Right atrium auricular region (tissue), 2 donors: ENCODE measurements at places on chromosomes 12 and 14.

DNA sequence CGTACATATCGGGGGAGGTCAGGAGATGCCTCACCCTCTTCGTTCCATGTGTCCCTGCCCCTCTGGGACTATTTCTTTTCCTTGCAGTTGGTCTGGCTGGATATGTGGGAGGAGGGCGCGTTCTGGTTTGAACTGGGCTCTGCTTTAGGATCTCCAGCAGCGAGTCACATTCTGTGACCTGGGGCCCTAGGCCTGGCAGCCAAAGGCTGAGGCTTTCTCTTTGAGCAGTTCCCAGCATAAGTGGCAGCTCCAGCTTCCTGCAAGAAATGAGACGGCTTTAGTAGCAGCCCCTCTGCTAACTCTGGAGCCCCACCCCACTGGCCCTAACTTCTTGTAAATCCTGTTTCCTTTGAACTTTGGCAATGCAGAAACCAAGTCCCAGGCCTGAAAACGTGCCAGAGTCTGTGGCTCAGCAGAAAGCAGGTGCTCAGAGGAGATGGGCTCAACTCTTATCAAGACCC lies 274.8 kb downstream of the DPF3 start:
- no peak for DNase-seq

GRCh38 chr14:103023881-103024473 lies 33.4 kb downstream of the CDC42BPB start:
- DNase-seq = no peak

DNA sequence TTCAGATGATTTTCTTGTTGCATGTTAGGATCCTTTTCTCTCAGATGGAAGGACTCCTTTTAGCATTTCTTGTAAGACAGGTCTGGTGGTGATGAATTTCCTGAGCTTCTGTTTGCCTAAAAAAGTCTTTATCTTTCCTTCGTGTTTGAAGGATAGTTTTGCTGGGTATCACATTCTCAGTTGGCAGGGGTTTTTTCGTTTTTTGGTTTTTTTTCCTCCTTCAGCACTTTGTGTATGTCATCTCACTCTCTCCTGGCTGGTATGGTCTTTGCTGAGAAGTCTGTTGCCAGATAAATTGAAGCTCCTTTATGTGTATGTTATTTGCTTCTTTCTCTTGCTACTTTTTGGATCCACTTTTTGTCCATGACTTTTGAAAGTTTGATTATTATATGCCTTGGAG lies 15.6 kb upstream of the TXNRD1 start:
- DNase-seq = no peak

GRCh38 chr14:68497011-68497410 lies 295.9 kb downstream of the ZFP36L1 start:
- DNase-seq = no peak

- no peak for DNase-seq
These were observed 14.1 kb downstream of the GABARAPL1 start for GRCh38 chr12:10226731-10227130.

- peak; percentile 30 for DNase-seq
These were observed 209.5 kb upstream of the DIO3 start for GRCh38 chr14:101351769-101352168.

GRCh38 chr14:75175677-75176141 lies 703 bp downstream of the TMED10 start:
- no peak for DNase-seq

DNA sequence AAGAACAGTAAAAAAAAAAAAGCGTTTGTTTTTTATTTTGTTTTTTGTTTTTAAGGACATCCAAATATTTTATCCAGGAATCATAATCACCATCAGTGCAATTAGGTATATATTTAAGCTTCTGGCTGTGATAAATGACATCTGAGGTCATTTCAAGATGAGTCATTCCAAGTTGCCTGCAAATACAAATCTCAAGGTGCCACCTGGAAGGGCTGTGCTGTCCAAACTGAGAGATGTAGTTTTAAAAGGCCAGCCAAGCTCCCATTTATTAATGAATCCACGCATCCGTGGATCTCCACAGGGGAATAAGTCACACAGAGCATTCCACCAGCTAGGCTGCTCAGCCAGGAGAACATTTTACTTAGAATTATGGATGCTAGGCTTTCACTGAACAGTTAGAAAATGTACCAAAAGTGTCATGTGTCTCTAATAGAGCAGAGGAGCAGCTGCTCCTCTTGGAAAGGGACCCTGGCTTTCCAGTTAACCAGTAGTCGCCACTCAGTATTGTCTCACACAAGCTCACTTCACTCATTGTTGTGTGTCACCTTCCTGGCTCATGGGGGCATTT lies 1151.4 kb upstream of the TMEM132C start:
- DNase-seq = no peak

DNA sequence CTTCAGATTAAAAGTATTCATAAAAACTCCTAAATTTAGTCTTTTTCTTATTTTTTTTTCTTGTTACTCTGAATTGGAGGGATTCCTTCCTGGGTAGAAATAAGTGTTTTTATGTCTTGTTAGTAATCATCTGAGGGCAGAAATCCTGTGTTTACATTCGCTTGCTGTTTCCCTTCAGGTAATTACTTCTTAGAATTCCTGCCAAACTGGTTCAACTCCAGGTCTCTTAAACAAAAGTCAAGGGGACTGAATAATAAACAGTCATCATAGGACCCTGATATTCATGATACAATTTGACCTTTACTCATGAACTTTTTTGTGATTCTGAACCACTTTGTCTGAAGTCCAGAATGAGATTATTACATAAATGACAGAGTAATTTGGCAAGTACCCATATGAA lies 843.9 kb downstream of the FLRT2 start:
- no peak for DNase-seq

DNA sequence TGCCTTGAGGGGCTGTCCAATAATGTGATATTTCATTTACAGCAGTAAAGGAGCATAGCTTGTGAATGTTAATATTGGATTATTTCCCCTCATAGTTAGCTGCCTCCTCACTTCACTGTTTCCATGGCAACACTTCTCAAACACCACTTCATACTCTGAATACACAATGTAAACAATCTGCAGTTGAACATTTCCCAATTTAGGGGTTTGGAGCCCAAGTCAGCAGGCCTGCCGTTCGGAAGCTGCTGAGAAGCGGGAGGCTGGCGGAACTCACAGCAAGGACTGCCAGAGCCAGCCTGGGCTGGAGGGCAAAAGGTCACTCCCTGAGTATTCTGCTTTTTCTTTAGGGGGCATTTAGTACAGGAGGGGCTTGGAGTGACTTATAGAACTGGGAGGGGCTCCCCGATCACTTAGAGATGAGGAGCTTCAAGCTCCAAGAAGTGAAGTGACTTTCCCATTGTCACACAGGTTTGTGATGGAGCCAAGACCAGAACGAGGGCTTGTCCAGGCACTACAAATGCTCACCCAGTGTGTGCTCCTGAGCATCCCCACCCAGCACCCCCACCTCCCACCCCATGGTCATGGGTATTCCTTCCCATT lies 12.1 kb upstream of the SLC24A4 start:
- DNase-seq = no peak

GRCh38 chr12:102462386-102462785 lies 18.0 kb downstream of the IGF1 start:
- no peak for DNase-seq

DNA sequence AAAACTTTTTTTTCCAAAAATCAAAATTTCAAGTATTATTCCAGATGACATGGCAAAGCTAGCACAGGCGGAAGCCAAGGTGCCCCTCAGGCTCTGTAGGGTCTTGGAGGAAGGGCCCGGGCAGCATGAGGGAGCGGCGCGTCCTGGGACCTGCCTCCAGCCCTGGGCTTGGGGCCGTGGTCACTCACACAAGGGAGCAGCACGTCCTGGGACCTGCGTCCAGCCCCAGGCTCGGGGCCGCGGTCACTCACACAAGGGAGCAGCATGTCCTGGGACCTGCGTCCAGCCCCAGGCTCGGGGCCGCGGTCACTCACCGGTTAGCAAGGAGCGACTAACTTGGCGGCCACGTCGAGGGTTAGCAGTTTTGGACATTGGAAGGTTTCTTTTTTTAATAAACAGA lies 11.9 kb upstream of the GOLGA3 start:
- no peak for DNase-seq

- no peak for DNase-seq
These were observed 204.7 kb downstream of the BCL11B start for GRCh38 chr14:99067141-99067920.

GRCh38 chr12:96198965-96199364 lies 4.8 kb downstream of the ELK3 start:
- no peak for DNase-seq

DNA sequence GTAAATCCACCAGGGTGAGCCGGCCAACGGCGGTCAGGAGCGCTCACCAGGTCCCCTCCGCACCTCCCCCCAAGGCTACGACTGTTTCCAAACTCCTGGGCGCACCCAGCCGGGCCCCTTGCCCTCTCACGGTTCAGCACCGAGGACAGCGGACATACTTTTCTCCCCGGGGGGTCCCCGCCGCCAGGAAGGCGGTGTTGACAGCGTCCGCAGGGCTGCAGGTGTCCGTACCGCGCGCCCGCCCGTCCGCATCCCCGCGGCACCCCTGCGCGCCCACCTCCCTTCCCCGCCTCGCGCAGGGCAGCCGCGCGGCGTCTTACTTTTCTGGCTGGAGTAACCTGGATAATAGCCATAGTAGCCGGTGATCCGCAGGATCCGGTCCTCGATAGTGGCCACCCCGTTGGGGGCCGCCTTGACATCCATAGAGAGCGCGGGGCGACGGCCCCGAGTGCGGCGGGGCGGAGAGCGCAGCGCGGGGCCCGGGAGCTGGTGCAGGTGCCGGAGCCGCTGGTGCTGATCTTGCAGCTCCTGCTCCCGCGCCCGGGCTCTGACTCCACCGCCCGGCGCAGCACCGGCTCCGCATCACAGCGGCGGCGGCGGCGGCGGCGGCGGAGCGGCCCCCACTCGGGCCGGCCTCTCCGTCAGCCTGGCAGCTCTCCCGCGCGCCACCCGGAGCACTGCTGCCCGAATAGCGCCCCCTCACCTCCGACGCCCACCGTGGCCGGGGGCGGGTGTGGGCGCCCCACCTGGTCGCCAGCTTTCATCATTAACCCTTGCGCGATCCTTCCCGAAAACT lies at the start of gene SLC35F4:
SLC35F4 (minus strand) TSS at position 690 of the 796 bp plus-strand sequence.
- DNase-seq = no peak

- DNase-seq = no peak
These were observed 2.7 kb upstream of the FAM222A start for GRCh38 chr12:109710747-109711595.

DNA sequence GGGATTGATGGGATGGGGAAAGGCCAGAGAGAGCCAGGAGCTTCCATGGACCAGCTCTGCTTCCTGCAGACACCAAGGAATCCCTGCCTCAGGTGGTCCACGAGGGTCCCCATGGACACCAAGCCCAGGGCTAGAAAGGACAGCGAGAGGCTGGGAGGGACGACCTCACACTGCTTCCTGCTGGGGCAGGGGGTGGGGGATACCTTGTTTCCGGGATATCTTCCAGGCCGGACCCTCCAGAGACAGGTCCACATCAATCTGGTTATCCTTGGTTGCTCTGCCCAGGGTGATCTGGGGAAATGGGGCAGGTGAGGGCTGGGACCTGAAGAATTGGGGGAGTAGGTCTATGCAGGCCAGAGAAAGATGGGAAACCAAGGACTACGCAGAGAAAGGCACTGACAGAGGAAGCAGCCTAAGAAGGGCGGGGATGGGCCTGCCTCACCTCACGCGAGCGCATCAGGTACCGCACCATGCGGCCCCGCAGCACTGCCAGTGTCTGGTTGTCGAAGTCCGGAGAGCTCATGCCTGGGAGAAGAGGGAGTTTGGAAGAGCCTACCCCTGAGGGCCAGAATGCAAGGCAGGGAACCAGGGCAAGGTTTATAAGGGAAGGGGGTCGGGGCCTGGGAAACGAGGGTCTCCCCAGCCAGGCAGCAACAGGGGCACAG lies 8.8 kb downstream of the MCRS1 start:
- DNase-seq = no peak

DNA sequence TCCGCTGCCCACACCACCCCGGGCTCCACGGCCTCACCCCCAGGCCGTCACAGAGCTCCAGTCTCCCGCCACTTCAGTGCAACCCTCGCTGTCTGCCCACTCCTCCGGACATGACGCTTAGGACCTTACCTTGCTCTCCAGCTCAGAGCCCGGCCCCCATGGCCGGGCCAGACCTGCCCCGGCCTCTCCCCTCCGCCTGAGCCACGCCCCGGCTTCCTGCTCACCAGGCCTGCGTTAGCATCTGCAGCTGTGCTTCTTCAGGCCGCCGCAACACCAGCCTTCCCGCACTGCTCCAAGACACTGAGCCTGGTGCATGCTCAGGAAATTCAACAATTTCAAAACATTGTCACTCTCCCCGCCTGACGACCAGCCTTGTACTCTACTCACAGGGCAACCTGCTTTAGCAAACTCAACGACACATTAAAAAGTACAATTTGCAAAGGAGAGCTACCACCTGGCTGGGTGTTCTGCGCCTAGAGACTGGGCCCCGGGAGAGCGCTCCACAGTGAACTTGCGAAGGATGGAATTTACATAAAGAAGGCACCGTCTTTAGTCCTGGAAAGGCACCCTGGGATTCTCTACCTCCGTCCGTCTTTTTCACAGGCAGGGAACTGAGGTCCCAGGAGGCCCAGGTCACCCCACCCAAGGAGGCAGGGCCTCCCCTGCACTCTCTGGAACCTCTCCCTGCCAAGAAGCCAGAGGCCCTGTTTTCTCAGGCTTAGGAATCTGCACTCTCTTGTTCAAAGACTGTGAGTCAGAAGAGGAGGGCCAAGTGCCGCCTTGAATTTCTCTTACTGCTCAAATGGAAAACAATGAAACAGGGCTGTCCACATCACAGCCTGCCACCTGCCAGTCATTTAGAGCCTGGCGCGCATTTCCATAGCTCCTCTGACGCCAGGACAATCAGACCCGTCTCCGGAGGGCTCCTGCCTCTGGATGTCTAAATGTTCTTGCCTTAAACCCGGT lies 51.3 kb downstream of the STX2 start:
- DNase-seq = no peak

- no peak for DNase-seq
These were observed 40.9 kb downstream of the SLC4A8 start for GRCh38 chr12:51465491-51465890.

GRCh38 chr14:91267965-91268437 lies 23.5 kb upstream of the GPR68 start:
- DNase-seq = no peak

DNA sequence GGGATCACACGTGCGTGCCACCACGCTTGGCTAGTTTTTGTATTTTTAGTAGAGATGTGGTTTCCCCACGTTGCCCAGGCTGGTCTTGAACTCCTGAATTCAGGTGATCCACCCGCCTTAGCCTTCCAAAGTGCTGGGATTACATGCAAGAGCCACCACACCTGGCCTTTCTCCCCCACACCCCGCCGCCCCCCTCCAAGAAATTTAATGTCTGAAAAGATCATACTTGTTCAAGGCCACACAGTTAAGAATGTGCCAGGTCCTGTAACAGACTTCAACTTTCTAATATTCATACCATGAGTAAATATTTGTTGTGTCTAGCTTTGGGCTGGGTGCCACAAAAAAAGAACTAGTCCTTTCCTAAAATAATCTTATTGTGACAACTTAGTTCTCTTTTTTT lies 9.1 kb downstream of the GATC start:
- DNase-seq = no peak

- DNase-seq = no peak
These were observed 43.9 kb downstream of the IL31 start for GRCh38 chr12:122130150-122130549.

GRCh38 chr14:69990323-69990722 lies 111.1 kb downstream of the SMOC1 start:
- DNase-seq = no peak
